ENCODE measurements at places on chromosomes 1 and 21. TPM values are rescaled to one million over a fixed set of nuclear protein-coding genes. Genes with fewer than 3 reads are reported as not detected.

DNA sequence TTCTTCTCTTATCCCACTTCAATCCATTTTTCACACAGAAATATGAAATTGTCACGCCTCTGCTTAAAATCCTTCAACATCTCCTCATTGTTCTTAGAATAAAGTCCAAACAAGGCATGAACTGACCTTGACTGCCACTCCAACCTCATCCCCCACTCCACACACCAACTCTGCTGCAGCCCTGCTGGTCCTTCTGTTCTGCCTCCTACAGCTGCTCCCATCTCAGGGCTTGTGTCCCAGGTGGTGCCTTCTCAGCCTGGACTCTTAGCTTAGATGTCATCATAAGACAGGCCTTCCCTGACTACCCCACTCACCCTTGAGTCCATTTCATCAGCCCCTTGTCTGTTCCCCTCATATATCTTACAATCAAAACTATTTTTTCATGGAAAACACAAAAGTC lies 10.4 kb downstream of the TARBP1 start:
- DNase-seq: no peak

DNA sequence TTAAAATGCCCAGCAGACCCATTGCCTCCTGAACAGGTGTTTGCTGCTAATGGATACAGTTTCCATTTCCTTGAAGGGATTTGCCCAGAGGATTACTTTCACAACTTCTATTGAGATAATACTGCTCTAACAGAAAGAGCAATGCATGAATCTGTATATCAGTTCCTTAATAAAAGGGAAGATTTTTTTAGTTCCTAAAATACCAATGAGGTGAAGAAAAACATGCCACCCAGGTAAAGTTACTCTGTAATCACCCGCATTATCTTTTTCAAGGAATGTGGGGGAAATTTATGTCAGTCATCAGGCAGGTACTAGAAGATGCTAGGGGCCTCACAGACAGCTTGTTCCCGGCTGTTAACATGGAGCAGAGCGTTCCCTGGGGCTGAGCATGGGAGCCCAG lies 41.1 kb downstream of the KCNJ15 start:
- DNase-seq: no peak

GRCh38 chr1:150152772-150153456 lies 3.2 kb downstream of the PLEKHO1 start:
- DNase-seq: no peak

- no peak for DNase-seq
Observed at GRCh38 chr1:9853249-9853595, 29.5 kb upstream of the CLSTN1 start.

DNA sequence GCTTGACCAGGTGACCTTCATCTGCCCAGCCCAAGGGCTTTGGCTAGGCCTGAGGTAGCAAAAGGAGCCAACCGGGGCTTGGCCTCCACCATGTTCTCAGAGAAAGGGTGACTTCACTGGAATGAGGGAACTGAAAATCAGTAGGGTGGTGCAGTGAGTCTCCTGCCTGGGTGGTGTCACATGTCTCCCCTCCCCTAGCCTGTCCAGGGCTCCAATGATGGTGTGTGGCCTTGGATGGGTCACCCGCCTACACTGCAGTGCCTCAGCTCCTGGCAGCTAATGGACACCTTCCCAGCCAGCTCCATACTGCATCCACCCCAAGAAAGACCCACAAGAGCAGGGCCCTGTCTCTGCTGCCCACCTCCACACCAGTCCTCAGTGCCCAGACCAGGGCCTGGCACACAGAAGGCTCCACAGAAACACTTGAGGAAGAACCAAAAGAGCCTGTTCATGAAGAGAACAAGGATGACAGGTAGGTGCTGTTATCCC lies 678.7 kb downstream of the MATN1 start:
- peak; percentile 32 for DNase-seq

- no peak for DNase-seq
Observed at GRCh38 chr1:85661767-85662166, 46.5 kb downstream of the ZNHIT6 start.

GRCh38 chr1:8603220-8603616 lies 214.2 kb downstream of the RERE start:
- DNase-seq: no peak

- peak; percentile 94 for DNase-seq
Observed at GRCh38 chr1:151311589-151312331, 15.5 kb downstream of the PI4KB start.

GRCh38 chr21:26473471-26473870 lies 99.6 kb downstream of the CYYR1 start:
- no peak for DNase-seq

DNA sequence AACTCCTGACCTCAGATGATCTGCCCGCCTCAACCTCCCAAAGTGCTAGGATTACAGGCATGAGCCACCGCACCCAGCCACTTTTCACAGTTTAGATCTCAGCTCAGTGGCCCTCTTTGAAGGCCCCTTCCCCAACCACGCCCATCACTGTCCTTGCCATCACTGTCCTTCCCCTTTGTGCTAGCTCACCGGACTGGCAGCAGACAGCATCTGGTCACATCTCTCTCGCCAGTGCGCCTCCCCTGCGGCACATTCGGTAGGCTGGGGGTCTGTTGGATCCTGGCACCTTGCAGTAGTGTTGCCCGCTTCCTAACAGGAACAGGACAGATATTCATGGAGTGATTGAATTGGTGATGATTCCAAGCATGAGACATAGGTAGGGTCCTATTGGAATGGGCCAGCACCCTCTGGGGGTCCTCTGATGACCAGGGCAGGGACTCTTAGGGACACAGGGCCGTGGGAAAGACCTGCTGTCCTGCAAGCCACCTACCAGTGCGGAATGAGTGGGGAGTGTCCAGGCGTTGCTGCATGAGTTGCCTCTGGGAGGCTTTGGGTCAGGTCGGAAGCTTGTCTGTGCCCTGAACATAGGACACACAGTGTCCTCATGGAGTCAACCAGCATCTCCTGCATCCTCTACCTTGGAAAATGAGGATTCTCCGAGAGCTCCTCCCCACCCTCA lies 178.8 kb upstream of the VAMP3 start:
- DNase-seq: no peak

DNA sequence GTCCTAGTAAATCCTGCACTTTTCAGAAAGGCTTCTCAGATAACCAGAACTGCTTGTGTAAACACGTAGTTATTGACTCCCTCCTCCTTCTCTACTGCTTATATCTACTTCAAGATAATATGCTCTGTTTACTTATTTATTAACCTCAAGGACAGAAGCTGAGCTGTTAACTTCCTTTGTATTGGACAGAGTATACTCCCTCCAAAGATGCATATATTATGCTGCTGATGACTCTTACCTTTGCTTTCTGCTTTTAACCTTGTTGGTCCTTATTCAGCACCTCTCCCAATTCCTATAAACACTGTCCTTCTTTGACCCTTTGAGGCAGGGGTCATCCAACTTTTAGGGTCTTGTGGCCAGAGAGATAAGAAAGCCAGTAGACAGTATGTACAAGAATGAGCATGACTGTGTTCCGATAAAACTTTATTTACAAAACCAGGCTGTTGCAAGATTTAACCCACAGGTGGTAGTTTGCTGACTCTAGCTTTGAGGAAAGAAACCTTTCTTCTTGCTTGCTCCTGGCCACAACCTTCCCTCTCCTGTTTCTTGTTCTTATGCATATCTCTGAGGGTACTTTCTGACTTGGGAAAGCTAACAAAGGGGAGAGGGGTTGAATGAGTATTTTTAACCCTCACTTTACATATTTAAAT lies 4.9 kb downstream of the TPM3 start:
- DNase-seq: no peak

DNA sequence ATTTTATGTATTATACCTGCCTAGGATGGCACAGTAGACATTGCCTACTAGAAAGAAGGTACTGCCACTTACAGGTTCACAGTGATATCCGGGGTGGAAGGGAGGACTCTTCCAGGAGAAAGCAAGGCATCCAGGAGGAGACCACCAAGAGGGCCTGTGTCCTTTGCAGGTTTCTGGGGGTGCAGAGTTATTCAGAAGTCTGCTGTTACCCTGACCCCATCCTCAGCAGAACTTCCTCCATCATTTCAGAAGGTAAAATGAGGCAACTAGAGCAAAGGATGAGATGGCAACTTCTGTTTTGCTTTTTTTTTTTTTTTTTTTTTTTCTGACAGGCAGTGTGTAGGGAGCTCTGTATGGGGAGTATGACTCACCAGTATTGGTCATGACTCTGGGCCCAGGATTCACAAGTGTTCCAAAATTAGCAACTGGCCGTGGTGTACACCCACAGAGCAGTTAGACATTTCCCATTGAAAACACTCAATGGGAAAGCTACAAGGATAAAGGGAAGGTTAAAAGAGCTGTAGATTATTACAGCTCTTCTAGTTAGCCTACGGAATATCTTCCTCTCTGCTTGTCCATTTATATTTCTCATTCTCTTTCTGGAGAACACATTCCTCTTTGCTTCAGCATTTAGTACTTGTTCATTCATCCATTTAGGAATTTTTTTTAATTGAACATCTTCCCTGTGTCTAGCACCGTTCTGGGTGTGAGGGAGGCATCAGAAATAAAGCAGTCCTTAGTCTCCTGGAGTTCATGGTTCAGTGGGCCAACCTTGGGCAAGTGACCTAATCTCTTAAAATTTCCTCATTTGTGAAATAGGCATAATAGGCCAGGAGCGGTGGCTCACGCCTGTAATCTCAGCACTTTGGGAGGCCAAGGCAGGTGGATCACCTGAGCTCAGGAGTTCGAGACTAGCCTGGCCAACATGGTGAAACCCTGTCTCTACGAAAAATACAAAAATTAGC lies 50.5 kb upstream of the PPP2R5A start:
- peak; percentile 78 for DNase-seq

DNA sequence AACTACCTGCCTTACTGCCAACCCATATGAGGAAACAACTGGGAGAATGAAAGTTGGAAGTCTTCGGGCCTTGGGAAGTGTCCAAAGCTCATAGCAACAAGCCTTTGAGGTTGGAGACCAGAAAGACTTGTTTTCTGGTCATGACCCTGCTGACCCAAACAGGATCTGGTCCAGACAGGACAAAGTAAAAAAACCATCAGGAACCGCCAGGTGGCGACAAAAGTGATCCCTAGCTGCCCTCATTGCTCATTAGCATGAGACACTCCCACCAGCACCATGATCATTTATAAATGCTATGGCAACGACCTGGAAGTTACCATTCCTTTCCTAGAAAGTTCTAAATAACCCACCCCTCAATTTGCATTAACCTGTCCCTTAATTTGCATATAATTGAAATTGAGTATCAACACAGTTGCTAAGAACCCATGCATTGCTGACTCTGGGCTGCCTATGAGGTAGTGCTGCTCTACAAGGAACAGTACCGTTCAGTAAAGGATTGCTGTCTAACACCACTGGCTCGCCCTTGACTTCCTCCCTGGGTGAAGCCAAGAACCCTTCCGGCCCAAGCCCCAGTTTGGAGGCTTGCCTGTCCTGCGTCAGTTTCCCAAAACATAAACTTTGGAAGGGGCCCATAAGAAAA lies 89.0 kb downstream of the URB2 start:
- DNase-seq: no peak

GRCh38 chr1:100512803-100513352 lies 25.1 kb upstream of the GPR88 start:
- no peak for DNase-seq

DNA sequence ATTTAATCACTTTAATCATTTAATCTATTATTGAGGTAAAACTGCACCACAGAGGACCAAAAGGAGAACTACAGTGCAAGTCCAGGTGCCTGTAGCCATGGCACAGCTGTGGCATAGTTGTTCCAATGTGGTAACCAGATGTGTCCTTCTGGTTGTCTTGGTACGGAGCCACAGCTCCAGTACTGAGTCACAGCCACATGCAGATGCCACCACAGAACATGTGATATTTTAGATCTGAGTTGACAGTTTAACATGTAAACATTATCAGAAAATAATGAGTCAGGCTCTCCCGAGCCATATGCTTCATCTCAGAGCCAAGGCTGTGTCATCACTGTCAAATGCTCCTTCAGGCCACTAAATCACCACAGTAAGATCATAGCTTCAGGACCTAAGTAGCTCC lies 56.4 kb upstream of the RGS7 start:
- no peak for DNase-seq

The THEM5 gene
- total RNA-seq: not detected

The AGBL4 gene
- 0.94 TPM for total RNA-seq

The PARP1 gene
- 68.0 TPM for total RNA-seq

The GJA5 gene
- 126 TPM for total RNA-seq

The ELF3 gene
- total RNA-seq: 1.7 TPM

The MCOLN3 gene
- total RNA-seq: 2.9 TPM

The GJB5 gene
- not detected for total RNA-seq

The SPATA45 gene
- not detected for total RNA-seq

The VHLL gene
- not detected for total RNA-seq
